Mammary epithelial cell (primary cell): ENCODE measurements at places on chromosomes 16 and 17.
A peak's percentile ranks its signal among the peaks of the same experiment; 100 is the strongest.

GRCh38 chr16:2971134-2971984, 2.2 kb downstream of the PAQR4 start:
- no peak for DNase-seq

- DNase-seq, result peak; percentile 9
These were observed 25.6 kb upstream of the CES5A start for GRCh38 chr16:55900616-55901393.

GRCh38 chr17:73304971-73305812, 6.6 kb downstream of the CDC42EP4 start:
- DNase-seq, result peak; percentile 69

DNA sequence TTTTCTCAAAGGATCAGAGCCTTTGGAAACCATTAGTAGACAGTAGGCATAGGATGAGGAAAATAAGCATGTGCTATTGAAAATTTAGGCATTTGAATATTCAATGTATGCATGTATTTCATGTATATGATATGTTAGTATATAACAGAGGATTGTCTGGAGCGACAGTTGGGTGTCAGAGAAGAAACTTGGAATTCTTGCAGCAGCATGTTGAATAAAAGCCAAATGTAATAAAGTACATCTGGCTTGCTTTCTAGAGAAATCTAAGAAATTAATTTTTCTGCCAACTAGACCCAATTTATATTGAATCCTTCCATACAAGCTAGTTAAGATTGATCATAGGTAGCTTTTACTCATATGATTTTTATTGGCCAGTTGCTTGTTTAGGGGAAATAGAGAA, 578.8 kb downstream of the CDH11 start:
- no peak for DNase-seq

DNA sequence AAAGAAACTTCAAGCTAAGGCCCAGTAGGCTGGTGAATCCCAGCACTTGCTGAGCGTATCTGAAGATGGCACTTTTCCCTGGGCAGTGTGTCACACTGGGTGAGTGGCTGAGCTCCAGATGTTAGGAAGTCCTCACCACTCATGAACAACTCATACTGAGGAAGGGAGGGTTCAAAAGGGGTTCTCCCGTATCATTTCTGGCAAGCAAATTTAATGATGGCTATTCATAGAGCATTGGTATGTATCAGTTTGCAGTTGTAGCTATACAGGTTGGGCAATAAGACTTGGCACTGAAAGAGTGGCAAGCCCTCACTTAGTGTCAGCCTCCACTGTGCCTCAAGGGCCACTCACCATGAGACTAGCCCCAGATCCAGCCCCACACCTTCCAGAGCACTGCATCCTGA, 10.7 kb downstream of the GFOD2 start:
- peak; percentile 29 for DNase-seq

GRCh38 chr16:52460639-52461178, 86.2 kb downstream of the TOX3 start:
- no peak for DNase-seq

- DNase-seq, result no peak
These were observed 13.9 kb downstream of the KIFC3 start for GRCh38 chr16:57788252-57788841.

GRCh38 chr16:27549464-27549745, 308 bp downstream of the GTF3C1 start:
- no peak for DNase-seq

DNA sequence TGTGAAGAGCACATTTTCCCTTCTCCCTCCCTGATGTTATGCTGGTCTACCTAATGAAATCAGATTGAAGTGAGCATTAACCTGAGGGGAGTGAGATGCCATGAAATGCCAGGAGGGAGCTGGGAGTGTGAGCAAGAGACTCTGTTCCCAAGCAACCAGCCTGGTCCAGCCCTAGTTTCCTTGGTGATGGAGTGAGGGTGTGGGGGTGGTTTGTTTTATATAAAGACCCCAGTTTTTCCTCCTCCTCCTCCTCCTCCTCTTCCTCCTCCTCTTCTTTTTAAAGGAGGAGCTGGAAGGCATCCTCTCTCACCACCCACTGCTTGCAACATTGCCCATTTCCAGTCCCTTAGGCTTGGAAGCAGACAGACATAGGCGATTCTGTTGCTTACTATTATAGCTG, 97.1 kb downstream of the DNAH3 start:
- no peak for DNase-seq
